H1 (cell line): ENCODE measurements at places on chromosomes 4 and X.

- DNase-seq: no peak
Observed at GRCh38 chr4:102757681-102758080, 3.1 kb downstream of the MANBA start.

- DNase-seq: no peak
Observed at GRCh38 chr4:20026456-20026855, 225.2 kb upstream of the SLIT2 start.

DNA sequence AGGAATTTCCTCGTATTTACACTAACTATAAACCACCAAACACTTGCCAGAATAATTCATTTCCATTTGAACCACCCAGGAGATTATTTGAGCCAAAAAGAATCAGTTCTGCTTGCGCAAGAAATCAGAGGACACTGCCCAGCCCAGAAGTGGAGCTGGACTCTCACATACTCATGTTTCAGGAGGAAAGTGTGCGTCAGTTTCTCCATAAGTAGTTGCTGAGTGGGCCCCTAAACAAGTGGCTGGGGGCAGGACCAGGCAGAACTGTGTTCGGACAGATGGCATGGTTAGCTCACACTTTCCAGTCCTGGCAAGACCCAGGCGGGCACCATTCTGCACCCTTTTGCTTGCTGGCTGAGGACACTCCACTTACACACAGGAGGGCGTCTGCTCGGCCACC, 38.8 kb downstream of the BTC start:
- no peak for DNase-seq

- no peak for DNase-seq
Observed at GRCh38 chr4:169099771-169100180, 89.7 kb upstream of the CBR4 start.

DNA sequence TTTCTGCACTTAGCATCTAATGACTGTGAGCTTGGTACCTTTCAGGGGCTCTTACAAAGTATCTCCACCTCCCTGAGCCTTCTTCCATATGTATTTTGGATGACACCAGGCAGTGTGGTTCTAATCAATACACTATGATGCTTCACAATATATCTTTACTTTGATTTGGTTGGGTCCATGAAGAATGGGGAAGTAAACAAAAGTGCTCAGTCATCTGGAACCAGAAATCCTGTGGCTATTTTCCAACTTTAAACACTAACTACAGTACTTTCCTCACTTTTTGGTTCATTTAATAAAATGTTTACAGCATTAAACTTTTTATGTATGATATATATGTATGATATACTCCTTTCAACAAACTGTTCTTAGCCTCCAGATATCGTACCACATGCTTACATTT, 216.4 kb upstream of the AFF2 start:
- no peak for DNase-seq

- no peak for DNase-seq
Observed at GRCh38 chr4:112771-113170, 11.5 kb upstream of the ZNF718 start.

- no peak for DNase-seq
Observed at GRCh38 chr4:25486171-25486570, 109.1 kb downstream of the ANAPC4 start.

GRCh38 chr4:141637565-141637964, 1.2 kb downstream of the IL15 start:
- DNase-seq: no peak

GRCh38 chrX:138718941-138719340, 7.4 kb upstream of the FGF13 start:
- DNase-seq: no peak

DNA sequence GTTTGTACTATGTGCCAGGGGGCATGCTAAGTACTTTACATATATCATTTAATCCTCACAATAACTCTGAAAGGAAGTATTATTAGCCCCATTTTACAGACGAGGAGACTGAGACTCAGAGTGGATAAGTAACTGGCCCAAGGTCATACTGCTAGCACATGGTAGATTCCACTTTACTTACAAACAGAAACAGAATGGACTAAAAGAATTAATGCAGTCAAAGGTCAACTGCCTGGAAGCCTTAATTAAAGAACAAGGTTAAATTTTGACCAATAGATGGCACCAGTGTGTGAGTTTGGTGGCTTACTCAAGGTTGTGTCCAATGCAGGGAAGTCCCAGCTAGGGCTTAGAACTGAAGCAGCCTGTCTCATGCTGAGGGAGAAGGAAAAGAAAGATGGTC, 4.7 kb downstream of the RIPPLY1 start:
- no peak for DNase-seq

DNA sequence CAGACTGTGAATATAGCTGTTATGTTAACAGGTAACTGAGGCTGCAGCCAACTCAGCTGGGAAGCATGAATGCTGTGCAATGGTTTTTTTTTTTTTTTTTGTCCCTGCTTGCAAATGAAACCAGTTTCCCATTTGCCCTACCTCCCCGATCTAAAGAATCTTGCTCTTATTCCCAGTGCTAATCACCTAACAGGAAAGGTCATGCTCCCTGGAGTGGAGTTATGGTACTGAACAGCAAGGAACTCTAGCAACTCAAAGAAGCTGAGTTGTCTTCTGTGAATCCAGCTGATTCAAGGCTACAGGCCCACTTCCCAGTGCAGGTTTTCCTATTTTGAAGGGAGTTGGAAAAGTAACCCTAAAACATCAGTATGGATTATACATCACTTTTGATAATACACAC, 52.1 kb downstream of the HTR2C start:
- DNase-seq: no peak

GRCh38 chr4:171636606-171637005, 176.6 kb upstream of the GALNTL6 start:
- no peak for DNase-seq

- DNase-seq: no peak
Observed at GRCh38 chrX:10010686-10011085, 43.5 kb downstream of the CLDN34 start.

DNA sequence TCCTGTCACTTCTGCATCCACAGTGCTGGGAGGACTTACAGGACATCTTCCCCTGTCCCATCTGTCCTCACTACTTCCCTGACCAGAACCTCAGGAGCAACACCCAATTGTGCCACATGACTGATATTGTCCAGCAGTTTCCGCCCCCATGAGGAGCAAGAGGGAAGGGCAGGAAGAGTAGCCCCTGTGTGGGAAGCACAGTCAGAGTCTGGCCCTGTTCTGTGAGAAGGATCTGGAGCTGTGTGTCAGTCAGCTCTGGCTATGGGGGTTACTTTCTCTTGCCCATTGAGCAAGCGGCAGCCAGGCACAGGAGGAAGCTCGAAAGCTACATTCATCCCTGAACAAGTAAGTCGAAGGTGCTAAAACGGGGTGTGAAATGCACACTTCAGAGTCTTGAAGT, 14.8 kb upstream of the TRIM60 start:
- DNase-seq: no peak

GRCh38 chrX:100479329-100479728, 69.3 kb upstream of the PCDH19 start:
- DNase-seq: no peak

DNA sequence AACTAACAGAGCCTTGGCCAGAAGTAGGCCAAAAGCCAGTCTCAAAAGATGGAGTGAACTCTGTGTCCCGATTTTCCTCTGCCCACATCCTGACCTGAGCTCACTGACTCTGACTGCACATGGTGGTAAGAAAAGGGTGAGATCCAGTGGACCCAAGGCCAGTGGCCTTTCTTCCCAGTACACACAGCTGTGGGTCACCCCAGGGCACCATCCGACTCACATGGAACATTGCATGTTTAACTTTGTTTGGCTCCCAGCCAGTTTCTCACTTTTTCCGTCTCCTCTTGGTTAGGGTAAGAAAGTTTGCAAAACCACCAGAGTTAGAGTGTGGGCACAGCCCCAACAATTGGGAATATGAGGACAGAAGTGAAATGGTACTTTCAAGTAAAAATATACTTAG, 69.8 kb downstream of the GAB1 start:
- no peak for DNase-seq

GRCh38 chr4:83981156-83981555, 445.2 kb downstream of the GPAT3 start:
- DNase-seq: no peak
